ENCODE measurements at places on chromosomes 16 and 17.

DNA sequence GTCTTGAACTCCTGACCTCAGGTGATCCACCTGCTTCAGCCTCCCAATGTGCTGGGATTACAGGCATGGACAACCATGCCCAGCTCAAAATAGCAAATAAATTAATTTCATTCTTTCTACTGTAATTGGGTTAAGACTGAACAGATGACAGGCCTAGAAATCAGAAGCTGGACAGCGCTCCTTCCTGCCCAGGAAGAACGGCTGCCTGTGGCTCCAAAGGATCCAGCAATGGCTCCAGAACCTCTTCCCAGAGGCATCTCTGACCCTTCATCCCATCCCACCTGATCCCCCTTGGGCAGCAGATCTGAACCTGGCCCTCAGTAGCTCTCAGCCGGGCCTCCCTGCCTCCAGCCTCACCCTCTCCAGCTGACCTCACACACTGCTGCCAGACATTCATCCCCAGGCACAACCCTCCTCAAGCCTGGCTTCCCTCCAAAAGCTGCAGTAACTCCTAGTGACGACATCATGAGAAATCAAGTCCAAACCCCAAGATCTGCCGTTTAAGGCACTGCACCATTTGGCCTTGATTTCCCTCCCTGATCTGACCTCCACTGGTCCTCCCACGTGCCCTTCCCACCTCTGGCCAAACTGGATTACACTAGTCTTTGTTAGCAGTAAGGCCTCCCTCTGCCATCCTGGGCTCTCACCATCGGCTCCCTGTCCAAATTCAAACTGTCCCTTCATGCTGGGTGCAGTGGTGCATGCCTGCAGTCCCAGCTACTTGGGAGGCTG lies 3.1 kb upstream of the MIF4GD start:
- DNase-seq: no peak

GRCh38 chr16:65822148-65822547 lies 544.3 kb upstream of the CDH5 start:
- no peak for DNase-seq

GRCh38 chr17:32953857-32954256 lies 25.9 kb downstream of the TMEM98 start:
- no peak for DNase-seq

DNA sequence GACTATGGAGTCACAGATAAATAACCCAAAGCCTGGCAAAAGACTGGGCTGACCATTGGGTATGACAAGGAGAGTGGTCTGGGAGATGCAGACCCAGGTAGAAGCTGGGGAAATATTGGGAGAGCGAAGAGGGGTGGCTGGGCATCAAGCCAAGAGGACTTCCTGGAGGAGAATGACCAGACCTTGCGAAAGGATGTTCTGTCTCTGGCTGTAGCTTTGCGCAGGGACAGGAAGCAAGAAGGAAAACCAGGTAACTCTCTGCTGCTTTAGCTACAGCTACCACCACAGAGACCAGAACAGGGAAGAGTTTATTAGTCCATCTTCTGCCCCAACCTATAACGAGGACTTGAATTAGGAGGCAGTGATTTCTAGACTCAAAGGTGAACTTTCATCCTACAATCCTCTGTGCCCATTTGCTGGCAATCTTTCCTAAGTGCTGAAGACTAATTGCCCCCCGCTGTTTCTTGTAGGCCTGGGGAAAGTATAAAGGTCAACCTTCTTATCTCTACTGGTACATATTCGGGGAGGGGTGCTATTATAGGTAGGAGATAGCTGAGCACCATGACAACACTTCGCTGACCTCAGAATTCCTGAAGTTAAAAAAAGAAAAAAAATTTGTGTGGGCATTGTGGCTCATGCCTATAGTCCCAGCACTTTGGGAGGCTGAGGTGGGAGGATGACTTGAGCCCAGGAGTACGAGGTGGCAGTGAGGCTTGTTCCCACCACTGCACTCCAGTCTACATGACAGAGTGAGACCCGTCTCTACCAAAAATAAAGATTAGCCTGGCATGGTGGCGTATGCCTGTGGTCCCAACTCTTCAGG lies 19.1 kb upstream of the KIFC3 start:
- no peak for DNase-seq

- no peak for DNase-seq
These were observed 31.5 kb downstream of the MPRIP start for GRCh38 chr17:17073581-17074403.

- no peak for DNase-seq
These were observed 119.2 kb downstream of the RPTOR start for GRCh38 chr17:80663781-80664206.

GRCh38 chr17:1390432-1391367 lies 9.3 kb downstream of the YWHAE start:
- DNase-seq: no peak

GRCh38 chr16:4803401-4803844 lies 990 bp upstream of the ROGDI start:
- DNase-seq: no peak

DNA sequence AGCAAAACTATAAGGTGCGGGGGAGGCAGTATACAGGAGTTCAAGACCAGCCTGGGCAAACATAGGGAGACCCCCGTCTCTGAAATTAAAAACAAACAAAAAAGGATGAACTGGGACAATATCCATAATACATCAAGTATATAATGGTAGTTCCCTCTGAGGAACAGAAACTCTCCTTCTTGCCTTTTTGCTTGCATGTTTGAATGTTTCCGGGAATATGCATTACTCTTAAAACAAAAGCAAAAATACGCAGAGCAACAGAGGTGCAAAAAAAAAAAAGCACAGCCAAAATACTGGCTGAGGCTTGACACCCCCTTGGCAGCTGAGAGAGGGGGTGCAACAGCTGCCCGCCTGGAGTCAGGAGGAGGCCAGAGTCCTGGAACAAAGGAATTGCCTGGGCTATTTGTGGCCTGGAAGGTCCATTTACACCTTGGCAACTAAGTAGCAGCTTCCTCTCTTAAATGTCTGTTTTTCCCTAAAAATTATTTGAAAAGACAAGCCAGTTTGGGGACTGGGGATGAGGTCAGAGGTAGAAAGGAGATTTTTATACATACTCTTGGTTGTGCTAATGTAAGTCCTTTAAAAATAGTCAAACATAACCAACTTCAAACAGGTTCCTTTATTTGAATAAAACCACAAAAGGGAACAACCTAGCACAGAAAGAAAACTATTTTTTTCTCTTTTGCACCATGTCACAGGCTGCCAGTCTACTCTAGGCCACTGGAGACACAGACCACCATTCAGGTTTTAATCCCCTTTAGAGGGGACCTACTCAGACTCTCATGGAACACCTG lies 19.5 kb downstream of the USP7 start:
- DNase-seq: no peak

- DNase-seq: no peak
These were observed 6.5 kb downstream of the ZNF629 start for GRCh38 chr16:30780549-30780948.

DNA sequence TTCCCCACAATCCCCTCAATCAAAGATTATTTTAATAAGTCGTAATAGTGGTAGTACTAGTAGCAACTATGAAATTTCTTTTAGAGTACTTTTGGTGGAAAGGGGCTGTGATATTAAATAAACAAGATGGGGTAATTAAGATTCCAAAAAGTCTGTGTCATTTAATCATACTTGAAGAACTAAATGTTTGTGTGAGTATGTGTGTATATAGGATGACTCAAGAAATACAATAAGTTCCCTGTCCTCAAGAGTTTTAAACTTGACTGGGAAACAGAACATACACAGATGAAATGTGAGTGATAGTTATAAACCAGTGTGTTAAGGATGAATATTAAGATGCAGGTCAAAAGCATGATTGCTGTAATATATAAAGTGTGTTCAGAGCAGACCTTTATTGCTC lies 2.3 kb downstream of the ALDH3A2 start:
- DNase-seq: peak; percentile 26

GRCh38 chr17:51640108-51640622 lies 379.8 kb downstream of the UTP18 start:
- no peak for DNase-seq

GRCh38 chr17:49576917-49577649 lies 1.4 kb downstream of the NXPH3 start:
- no peak for DNase-seq

- no peak for DNase-seq
These were observed 7.1 kb downstream of the NTN1 start for GRCh38 chr17:9028202-9028987.

DNA sequence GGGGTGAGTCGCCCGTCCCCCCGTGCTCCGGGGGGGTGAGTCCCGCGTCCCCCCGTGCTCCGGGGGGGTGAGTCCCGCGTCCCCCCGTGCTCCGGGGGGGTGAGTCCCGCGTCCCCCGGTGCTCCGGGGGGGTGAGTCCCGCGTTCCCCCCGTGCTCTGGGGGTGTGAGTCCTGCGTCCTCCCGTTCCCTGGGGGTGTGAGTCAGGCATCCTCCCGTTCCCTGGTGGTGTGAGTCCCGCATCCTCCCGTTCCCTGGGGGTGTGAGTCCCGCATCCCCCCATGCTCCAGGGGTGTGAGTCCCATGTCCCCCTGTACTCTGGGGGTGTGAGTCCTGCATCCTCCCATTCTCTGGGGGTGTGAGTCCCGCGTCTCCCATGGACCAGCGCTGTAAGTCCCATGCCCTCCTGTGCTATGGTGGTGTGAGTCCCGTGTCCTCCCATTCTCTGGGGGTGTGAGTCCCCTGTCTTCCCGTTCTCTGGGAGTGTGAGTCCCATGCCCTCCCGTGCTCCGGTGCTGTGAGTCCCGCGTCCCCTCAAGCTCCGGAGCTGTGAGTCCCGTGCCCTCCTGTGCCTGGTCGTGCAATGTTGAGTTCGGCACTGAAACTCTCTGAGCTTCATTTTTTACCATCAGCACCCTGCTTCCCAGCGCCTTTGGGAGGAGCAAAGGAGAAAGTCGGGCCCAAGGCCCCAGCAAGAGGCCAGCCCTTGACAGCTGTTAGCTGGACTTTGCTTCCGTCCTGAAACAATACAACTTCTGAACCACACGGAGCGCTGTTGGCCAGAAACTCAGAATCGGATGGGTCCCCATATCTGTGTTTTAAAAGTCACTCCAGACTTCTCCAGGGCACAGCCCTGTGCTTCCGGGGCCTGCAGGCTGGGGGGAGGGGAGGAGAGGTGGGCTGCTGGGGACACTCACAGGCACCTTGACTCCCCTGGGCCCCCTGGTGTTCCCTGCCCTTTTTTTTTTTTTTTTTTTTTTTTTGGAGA lies 11.5 kb upstream of the ZC3H18 start:
- DNase-seq: no peak

DNA sequence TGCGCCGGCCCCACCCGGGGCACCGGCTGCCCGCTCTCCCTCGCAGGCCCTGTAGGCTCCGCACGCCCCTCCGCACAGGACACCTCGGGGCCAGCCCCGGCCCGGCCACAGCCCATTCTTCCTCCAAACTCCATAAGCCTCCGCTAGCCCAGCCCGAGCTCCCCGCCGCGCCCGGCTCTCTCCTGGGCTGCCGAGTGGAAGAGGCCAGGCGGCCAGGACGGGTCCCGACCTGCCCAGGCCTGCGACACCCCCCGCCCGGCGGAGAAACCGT lies 397 bp downstream of the NCOR1 start:
- DNase-seq: no peak

GRCh38 chr17:82702231-82702927 lies 3.9 kb upstream of the RAB40B start:
- DNase-seq: no peak

GRCh38 chr17:27575096-27575911 lies 55.7 kb upstream of the LGALS9 start:
- no peak for DNase-seq

GRCh38 chr17:42347198-42347597 lies 41.0 kb downstream of the STAT3 start:
- DNase-seq: no peak

DNA sequence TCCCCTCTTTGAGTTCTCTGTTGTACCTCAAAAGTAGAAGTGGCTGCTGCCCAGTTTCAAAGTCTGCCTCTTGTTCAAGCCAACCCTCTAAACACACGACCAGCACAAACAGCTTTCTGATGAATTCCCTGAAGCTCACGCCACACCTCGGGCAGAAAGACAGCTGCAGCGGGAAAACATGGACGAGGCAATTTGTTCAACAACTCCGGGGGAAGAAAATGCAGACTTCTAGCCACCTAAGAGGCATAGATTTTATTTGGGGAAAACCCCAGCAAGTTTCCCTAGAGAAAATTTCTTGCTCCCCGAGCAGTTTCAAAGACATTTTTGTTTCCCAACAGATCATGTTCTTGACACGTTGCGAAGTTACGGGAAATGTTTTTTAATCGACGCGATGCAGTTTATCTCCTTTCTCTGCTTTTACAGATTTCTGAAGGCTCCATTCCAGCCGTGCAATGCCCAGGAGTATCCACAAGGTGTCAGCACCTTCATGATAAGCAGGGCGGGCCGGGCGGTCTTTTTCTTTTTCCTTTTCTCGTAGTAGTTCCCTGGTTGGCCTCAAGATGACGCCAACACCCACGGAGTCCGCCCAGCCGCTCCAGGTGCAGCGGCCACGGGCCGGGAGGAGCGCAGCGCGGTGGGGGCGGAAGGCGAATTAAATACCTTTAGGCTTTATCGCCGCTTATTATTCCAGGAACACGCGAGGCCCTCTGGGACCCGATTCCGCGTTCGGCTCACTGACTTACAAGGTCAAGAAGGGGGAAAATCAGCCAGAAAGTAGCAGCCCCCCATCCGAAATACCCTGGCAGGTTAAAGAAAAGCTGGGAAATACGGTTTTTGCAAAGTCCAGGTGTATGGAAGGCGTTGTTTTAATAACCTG lies 2.9 kb upstream of the FOXC2 start:
- DNase-seq: no peak

- DNase-seq: no peak
These were observed at the start of gene RNF135 for GRCh38 chr17:30970831-30971567. Gene RNF135 (plus strand): TSS chr17:30971039. CDS start chr17:30971074, 35 bp downstream.

DNA sequence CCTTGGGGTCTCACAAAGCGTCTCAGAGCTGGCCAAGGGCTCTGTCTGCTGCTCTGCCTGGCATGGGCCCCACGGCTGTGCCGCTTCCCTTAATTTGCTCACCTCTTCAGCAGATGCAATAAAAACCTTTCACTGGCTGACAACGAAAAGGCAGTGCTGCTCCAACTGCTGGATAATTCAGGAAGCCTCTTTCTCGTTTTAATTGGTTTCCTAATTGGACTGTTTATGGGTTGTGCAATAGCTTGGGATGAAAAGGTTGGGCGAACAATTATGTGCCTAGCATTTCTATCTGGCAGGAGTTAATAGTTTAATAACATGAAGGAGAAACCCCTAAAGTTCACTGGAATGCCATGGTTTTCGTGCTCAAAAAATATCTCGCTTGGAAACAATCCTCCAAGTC lies 234.1 kb upstream of the IRX5 start:
- no peak for DNase-seq

DNA sequence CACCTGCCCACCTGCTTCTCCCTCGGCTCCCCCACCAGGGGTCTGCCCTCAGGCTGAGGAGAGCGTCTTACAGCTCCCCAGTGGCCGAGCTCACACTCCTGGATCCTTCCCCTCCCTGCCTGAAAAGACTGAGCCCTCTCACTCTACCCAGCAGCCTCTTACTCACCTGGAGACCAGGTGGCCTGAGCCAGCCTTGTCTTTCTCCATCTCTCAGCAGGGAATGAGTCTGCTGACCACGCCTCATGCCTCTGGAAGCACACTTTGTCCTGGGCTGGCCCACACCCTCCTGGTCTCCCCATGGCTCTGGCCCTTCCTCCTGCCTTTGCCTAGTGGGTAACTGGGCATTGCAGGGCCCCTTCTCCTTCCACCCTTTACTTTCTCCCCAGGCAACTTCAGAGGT lies 177.2 kb downstream of the ENGASE start:
- DNase-seq: no peak

GRCh38 chr16:2471016-2471652 lies at the start of gene NTN3:
Gene NTN3 (plus strand): TSS chr16:2471297. CDS start chr16:2471702, 405 bp downstream.
- no peak for DNase-seq

All from AG04449 (cell line).